ENCODE measurements at places on chromosomes 12 and 14.

- DNase-seq, result no peak
Measured at GRCh38 chr12:83527810-83528209, 841.1 kb downstream of the TMTC2 start.

GRCh38 chr14:55125403-55125802, 3.6 kb upstream of the LGALS3 start:
- DNase-seq, result peak; percentile 92

GRCh38 chr14:100062590-100062989, 2.6 kb upstream of the EVL start:
- DNase-seq, result no peak

GRCh38 chr14:68442828-68443629, 349.8 kb downstream of the ZFP36L1 start:
- DNase-seq, result no peak

DNA sequence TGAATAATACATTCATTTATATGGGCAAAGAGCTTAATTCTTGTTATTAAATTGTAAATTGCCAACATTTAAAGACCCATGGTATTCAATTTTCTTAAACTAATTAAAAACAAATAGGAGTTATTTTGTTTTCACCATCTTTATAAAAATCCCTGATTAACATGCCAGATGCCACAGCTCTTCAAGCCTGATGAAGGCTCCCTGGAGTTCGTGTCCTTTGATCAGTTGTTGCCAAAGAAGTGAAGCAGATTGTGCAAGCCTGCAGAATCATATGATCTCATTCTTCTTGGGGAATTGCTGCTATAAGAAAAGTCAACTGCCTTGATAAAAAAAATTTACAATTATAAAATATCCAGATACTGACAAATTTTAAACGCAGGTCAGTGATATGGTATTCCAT, 288.3 kb upstream of the PPFIA2 start:
- no peak for DNase-seq

DNA sequence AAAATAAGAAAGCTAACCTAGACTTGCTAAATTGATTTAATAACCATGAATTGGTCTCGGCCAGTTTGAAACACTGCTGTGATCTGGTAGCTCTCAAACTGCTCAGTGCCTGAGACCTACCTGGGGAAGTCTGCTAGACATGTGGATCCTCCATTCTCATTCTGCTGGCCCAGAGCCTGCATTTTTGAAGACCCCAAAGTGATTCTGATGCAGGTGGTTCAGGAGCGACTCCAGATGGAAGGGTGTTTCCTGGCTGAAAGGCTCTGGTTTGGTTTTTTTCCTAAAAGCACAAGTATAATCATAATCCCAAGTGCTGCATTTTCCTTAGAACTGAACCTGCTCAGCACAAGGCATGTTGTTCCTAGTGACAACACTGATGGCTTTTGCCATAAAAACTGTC, 159.5 kb downstream of the ZNF664 start:
- DNase-seq, result no peak

GRCh38 chr12:91211866-91212265, 29.2 kb upstream of the DCN start:
- no peak for DNase-seq

- DNase-seq, result no peak
Measured at GRCh38 chr14:61610900-61611299, 84.4 kb upstream of the HIF1A start.

- no peak for DNase-seq
Measured at GRCh38 chr12:119014368-119014767, 33.0 kb downstream of the SRRM4 start.

GRCh38 chr12:76777765-76778216, 13.9 kb downstream of the ZDHHC17 start:
- DNase-seq, result no peak

Data from mucosa of descending colon (tissue), 3 donors.